ENCODE measurements at places on chromosomes 12 and 14.

DNA sequence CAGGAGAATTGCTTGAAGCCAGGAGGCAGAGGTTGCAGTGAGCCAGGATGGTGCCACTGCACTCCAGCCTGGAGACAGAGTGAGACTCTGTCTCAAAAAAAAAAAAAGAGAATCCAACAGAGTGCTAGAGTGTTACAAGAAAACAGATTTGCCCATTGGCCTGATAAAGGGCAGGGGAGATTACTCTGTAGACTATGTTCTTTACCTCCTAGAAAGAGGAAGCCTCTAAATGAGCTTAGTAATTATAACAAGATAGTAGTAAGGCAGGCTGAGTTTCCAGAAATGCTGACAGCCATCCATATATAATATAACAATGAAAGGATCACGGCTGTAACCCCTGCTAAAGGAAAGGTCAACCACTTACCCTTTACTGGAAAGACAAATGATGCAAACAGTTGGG, 24.4 kb downstream of the AK7 start:
- no peak for DNase-seq

- DNase-seq = no peak
These were observed 120.9 kb upstream of the ATP2B1 start for GRCh38 chr12:89829434-89829975.

DNA sequence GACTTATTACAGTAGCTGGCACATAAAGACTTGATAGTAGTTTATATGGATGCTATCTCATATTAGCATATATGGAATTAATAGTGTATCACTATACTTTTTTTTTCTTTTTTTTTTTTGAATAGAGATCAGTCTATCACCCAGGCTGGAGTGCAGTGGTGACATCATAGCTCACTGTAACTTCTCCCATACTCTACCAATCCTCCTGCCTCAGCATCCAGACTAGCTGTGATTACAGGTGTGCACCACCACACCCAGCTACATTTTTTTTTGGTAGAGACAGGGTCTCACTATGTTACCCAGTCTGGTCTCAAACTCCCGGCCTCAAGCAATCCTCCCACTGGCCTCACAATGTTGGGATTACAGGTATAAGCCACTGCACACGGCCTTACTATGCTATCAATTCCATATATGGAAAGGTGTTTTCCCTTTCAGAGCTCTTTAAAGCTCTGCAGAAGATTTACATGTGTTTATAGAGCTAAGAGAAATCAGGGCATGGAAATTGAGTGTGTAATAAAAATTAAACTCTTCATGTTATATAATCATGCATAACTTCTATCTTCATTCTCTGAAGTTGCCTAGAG, 1.8 kb upstream of the TBK1 start:
- no peak for DNase-seq

DNA sequence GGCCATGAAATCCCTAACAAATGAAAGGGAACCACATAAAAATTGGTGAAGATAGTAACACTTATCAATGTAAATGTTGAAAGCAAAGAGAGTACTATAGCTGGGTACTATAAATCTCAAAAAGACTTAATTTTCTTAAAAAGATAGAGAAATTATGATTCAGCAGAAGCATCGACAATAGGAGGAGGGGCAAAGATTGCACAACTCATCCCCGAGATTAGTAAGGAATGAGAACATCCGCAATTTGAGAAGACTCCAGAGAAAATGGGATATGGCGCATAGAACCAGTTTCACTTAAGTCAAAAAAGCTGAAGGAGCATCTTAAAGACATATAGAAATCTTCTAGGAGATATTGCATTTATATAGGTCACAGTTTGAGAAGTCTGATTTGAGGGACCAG, 220.2 kb upstream of the SLC16A7 start:
- DNase-seq = no peak

GRCh38 chr12:82411546-82412230, 53.4 kb downstream of the METTL25 start:
- no peak for DNase-seq

DNA sequence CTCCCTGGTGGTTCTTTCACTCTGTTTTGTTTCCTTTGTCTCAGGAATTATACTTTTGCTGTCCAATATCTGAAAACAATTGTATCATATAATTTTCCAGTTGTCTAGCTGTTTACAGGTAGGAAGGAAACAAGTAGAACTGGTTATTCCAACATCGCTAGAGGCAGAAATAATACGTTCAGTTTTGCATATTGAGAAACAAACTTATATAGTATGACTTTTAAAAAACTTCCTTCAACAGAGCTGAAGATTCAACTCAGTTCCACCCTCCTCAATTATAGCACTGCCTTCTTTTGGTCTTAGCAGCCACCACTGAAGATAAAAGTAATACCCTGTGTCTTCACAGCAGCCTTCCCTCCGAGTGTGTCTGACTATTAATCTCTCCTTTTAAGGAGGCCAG, 214.3 kb downstream of the EFCAB11 start:
- DNase-seq = no peak

GRCh38 chr12:60977966-60978365, 1282.2 kb upstream of the USP15 start:
- DNase-seq = no peak

DNA sequence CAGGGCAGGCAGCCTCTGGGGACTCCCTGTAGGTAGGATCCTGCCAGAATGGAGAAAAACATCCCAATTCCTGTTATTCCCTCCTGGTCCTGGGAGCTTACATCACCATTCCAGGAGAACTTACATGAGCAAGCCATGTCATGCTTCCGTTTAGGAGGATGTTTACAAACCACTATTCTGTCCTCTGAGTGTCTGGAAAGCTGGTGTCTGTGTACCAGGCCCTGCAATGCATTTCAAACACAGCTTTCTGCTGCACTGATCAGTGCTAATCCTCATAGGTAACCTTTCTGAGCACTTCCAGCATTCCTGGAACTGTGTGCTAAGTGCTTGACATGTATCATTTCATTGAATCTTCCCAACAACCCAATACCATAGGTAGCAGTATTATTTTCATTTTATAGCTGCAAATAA, 19.8 kb upstream of the MAP1LC3B2 start:
- no peak for DNase-seq

GRCh38 chr14:33996462-33996861, 45.6 kb upstream of the EGLN3 start:
- no peak for DNase-seq

DNA sequence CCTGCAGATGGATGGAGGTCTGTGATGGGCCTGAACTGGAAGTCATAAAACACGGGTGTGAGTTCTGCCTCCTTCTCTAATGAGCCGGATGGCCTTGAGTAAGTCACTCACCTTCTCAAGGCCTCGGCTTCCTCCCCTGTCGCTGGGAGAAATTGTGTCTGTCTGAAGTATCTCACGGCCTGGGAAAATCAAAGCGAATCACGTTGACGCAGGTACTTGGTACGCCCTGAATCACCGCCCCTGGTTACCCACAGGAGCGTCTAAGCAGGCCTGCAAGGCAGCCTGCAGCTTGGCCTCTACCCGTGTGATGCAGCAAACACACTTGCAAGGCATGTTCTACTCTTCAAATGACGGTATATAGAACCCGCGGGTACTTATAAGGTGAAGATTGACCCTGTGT, 28.1 kb upstream of the CD9 start:
- no peak for DNase-seq

- no peak for DNase-seq
These were observed 4.7 kb downstream of the CCDC184 start for GRCh38 chr12:48187916-48188695.

- DNase-seq = peak; percentile 13
These were observed at the start of gene TMCC3 for GRCh38 chr12:94650143-94651056. Gene TMCC3, minus strand, starts transcription at chr12:94650557. Its CDS starts 127 bp downstream, at chr12:94650430.

GRCh38 chr14:65062096-65063075, 39.9 kb downstream of the MAX start:
- DNase-seq = no peak

- no peak for DNase-seq
These were observed 197.6 kb downstream of the SLC38A4 start for GRCh38 chr12:46628176-46628575.

DNA sequence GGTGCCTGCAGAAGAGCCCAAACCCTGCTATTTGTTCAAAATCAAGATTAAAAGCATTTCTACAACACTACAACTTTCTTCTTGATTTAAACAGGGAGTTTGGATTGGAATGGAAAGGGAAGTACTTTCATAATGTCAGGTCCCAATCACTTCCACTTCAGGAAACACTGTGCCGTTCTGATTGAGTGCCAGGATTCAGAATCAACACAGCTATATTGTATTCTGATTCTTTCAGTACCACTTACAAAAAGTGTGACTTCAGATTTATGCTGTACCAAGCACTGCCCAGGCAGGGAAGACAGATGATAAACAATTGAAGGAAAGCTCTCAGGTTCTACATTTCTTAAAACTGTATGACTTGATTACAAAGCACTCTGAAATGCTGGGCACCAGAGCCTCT, 3.2 kb downstream of the TDP1 start:
- no peak for DNase-seq

DNA sequence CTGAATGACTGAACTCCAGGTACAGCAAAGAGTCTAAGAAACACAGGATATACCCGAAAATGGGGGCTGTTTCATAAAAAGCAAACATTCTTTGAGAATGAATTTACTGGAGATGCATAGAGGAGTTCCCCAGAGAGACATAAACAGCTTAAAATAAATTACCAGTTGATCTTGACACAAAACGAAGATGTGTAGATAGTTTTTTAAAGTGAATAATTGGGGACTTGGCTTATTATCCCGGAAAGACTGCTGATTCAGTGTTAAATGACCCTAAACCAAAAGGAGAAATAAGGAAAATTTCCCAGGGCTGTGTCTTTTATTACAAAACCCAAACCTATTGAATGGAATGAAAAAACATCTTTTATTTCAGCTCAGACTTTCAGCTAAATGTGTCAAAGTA, 1052.8 kb upstream of the TMEM132C start:
- DNase-seq = no peak

- no peak for DNase-seq
These were observed 171.7 kb downstream of the SLC41A2 start for GRCh38 chr12:104786352-104786751.

DNA sequence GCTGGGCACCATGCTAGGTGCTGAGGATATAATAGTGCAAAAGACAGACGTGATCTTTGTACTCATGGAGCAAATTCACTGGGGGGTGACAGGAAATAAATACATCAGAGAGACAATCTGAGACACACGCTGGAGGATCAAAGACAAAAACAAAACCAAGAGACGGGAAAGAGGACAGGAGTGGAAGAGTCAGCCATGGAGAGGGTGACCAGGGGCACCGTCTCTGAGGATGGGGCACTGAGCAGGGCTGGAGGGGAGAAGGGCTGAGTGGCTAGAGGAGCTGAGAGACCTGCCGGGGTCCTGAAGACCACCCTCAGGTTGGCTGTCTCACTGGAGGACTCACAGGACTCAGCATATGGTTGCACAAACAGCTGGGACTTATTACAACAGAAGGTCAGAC, 81.9 kb downstream of the TMEM132D start:
- no peak for DNase-seq

GRCh38 chr14:104176611-104177010, 38.2 kb downstream of the KIF26A start:
- no peak for DNase-seq

DNA sequence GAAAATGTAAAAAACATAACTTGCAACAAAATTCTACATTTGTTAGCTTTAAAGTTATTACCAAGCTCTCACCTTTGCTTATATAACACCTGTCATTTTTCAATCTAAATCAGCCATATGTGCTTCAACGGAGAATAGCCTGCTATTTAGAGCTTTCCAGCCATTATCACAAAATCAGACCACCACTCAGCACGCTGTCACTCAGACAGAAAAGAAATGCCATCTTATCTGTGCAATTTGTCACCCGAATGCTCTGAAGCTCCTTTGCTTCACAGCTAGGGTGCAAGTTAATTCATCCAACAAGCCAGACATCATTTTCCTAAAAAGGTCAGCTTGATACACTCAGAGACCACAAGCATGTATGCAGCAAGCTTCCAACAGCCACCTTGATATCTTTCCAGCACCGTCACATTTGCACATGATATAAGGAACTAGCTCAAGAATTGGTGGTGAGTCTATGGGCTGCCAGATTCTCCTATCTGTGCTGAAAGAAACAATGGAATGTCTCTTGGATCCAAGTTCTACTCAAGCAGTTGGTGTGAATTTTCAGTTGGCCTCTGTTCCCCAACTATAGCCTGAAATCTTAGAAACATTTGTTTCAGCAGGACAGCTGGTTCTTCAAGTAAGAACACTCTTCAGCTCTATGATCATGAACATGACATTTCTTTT, 20.0 kb upstream of the IFNG-AS1 start:
- no peak for DNase-seq

DNA sequence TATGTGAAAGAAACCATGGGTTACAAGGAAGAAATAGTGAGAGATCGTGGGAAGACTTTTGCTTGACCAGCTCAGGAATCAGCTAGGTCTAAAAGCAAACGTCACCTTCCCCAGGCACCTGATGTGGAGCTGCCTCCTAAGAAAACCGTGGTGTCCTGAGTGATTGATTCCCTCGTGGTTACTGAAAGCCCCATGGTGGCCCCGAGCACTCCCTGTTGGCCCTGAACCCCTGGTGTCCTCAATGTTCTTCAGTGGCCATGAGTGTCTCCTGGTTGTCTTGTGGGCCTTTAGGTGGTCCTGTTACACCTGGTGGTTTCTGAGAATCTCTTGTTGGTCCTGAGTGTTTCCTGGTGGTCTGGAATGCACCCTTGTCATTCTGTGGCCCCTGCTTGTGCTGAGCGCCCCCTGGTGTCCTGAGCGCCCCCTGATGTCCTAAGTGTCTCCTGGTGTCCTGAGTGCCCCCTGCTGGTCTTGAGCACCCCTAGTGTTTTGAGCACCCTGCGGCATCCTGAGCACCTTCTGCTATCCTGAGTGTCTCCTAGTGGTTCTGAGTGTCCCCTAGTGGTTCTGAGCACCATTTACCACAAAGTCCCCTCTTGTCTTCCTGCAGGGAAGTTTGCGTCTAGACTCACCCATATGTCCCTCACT, 518.7 kb downstream of the TMEM121 start:
- DNase-seq = peak; percentile 27

- no peak for DNase-seq
These were observed 51.0 kb downstream of the YEATS4 start for GRCh38 chr12:69410571-69410970.

DNA sequence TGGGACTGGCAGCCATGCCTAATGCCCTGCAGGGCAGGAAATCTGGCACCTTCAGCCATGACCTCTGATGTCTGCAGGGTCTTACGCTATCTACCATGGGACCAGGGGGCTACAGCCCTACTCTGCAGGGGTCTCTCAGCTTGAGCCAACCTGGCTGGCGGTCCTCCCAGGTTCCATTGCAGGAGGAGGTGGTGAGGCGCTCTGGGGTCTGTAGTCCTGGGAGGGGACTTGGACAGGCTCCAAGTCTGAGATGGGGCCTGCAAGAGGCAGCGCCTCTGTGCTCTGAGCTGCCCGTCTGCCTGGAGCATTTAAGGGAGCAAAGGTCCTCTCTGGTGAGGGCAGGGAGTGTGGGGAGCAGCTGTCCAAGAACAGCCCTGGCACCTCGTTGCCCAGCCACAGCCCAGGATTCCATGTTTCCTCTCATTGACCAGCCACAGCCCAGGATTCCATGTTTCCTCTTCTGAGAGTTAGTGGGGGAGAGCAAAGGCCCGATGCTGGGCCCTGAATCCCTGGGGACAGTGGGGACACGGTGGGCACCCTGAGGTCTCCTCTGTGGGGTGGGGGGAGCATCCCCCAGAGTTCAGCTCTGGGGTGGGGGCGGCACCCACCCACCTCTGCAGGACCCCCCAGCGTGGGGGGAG, 655 bp downstream of the PLD4 start:
- DNase-seq = no peak

All from NT2/D1 (cell line).